ENCODE measurements at places on chromosomes 5 and 9.
A peak's percentile ranks its signal among the peaks of the same experiment; 100 is the strongest.

- DNase-seq = no peak
Observed at GRCh38 chr9:4550777-4551484, 60.7 kb downstream of the SLC1A1 start.

GRCh38 chr5:116032094-116032517 lies at the start of gene ARL14EPL:
Gene ARL14EPL (plus strand): TSS chr5:116032472. CDS start chr5:116051466, 18,994 bp downstream.
- peak; percentile 35 for DNase-seq

- DNase-seq = no peak
Observed at GRCh38 chr5:80481019-80481893, 6.6 kb upstream of the FAM151B start.

DNA sequence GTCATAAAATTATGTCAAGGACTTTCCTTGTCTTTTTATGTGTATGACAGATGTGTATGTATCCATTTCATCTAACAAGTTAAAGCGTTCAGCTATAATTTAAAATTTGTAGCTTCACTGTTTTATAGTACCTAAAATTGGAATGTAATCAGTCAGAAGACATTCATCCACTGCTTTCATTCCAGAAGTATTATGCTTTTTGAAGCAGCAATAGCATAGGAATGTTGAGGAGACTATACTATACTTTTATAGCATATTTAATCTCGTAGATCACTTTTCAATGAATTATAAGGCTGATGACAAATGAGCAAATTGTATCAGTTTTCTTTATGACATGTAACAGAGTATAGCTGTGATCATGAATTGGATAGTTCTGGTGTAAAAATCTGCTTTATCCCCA lies 6.9 kb downstream of the PCDHGA12 start:
- DNase-seq = no peak

- no peak for DNase-seq
Observed at GRCh38 chr5:173762930-173763329, 125.2 kb upstream of the CPEB4 start.

GRCh38 chr9:134320868-134321471 lies 5.3 kb upstream of the RXRA start:
- no peak for DNase-seq

DNA sequence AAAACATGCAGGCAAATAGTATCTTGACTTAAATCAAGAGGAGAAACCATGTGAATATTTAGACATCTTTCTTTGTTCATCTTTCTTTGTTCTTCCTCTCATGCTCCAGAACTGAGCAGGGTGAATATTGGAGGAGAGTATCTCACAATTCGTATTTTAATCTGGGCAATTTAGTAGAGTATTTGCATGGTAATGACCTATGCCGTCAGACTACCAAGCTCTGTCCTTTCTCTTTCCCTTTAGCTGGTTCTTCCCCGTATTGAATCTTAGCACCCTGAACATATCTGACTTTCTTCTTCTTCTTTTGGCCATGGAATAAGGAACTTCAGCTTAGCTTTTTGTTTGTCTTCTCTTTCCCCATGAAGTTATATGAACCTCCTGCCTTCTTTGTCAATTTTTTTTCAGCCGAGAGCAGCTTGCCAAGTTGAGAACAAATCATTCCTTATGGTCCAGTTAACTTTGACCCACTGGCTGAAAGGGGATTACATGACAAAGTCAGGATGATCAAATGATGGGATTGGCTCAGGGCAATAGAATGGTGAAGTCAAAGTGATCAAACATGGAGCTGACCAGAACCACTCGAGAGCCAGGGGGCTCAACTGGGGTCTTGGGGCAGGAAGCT lies 95.8 kb downstream of the DAPK1 start:
- DNase-seq = no peak

DNA sequence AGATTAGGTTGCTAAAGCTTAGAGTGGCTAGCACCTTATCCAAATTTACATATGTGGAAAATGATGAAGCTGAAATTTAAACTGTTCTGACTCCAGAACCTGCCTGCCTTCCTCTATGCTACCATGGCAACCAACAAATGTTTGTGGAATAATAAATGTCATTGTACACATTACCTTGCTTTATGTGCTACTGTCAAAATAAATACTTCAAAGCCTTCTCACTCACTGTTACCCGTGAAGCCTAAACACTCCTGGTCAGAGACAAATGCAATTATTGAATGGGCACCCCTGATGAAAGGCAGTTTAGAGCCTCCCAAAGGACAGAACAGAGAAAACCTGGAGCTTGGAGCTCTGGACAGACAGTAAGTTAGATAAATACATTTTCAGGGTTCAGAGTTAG lies 158.6 kb downstream of the FAM114A2 start:
- no peak for DNase-seq

GRCh38 chr5:138461343-138462125 lies 3.7 kb upstream of the EGR1 start:
- DNase-seq = peak; percentile 34
